Caki2 (cell line): ENCODE measurements at places on chromosomes 16 and 17. TPM values are rescaled to one million over a fixed set of nuclear protein-coding genes. Genes with fewer than 3 reads are reported as not detected.

CD68 gene
- 57.9 and 93.2 TPM in 2 replicates for total RNA-seq

KRT40 gene
- total RNA-seq = not detected in 2 replicates

PITPNM3 gene
- 0.20 and 2.2 TPM in 2 replicates for total RNA-seq

NPIPB6 gene
- 0.32 TPM in 1 of 2 replicates, not detected in the other for total RNA-seq

CTRL gene
- 1.1 TPM in 1 of 2 replicates, not detected in the other for total RNA-seq

TOM1L1 gene
- total RNA-seq = 33.9 and 35.2 TPM in 2 replicates

C17orf67 gene
- 3.2 and 3.5 TPM in 2 replicates for total RNA-seq

CCL1 gene
- total RNA-seq = not detected in 2 replicates

COG7 gene
- total RNA-seq = 29.4 and 42.6 TPM in 2 replicates

HBM gene
- total RNA-seq = not detected in 2 replicates

ARHGAP44 gene
- 0.64 TPM in 1 of 2 replicates, not detected in the other for total RNA-seq

AGRP gene
- not detected in 2 replicates for total RNA-seq

WNT9B gene
- not detected in 2 replicates for total RNA-seq

SLC5A10 gene
- not detected in 2 replicates for total RNA-seq

TMEM114 gene
- not detected in 2 replicates for total RNA-seq

NTN1 gene
- total RNA-seq = 11.9 and 13.8 TPM in 2 replicates

ADPRM gene
- 1.9 and 4.0 TPM in 2 replicates for total RNA-seq

YPEL3 gene
- 6.3 and 10.5 TPM in 2 replicates for total RNA-seq

PSMD12 gene
- 10.8 and 12.9 TPM in 2 replicates for total RNA-seq

KRTAP4-4 gene
- total RNA-seq = not detected in 2 replicates

KRTAP9-2 gene
- not detected in 2 replicates for total RNA-seq

KIFC3 gene
- 89.2 and 132 TPM in 2 replicates for total RNA-seq

TP53TG3B gene
- total RNA-seq = not detected in 2 replicates

ZNF385C gene
- total RNA-seq = not detected in 2 replicates

TOP2A gene
- 131 and 148 TPM in 2 replicates for total RNA-seq

PIPOX gene
- 1.6 and 10.5 TPM in 2 replicates for total RNA-seq

PPP1R27 gene
- not detected in 2 replicates for total RNA-seq

IKZF3 gene
- not detected in 2 replicates for total RNA-seq

ZNRF1 gene
- 66.7 and 104 TPM in 2 replicates for total RNA-seq

CNGB1 gene
- 0.20 TPM in 1 of 2 replicates, not detected in the other for total RNA-seq

MEIOC gene
- 1.9 and 2.2 TPM in 2 replicates for total RNA-seq

ACSM2A gene
- total RNA-seq = not detected in 2 replicates

ABAT gene
- total RNA-seq = 0.24 TPM in 1 of 2 replicates, not detected in the other

DCAKD gene
- 63.2 and 86.0 TPM in 2 replicates for total RNA-seq

SRR gene
- total RNA-seq = 7.8 and 28.3 TPM in 2 replicates

OR1F1 gene
- not detected in 2 replicates for total RNA-seq

FNDC8 gene
- not detected in 2 replicates for total RNA-seq

SPATA32 gene
- total RNA-seq = not detected in 2 replicates

TTYH2 gene
- total RNA-seq = 1.2 and 13.3 TPM in 2 replicates

SLFN11 gene
- total RNA-seq = 0.03 TPM in 1 of 2 replicates, not detected in the other

SPNS3 gene
- 2.7 TPM in 1 of 2 replicates, not detected in the other for total RNA-seq

MTHFSD gene
- 8.2 and 22.6 TPM in 2 replicates for total RNA-seq

DPEP3 gene
- total RNA-seq = not detected in 2 replicates

CCP110 gene
- total RNA-seq = 8.6 and 10.1 TPM in 2 replicates

SAMD14 gene
- 0.07 and 0.26 TPM in 2 replicates for total RNA-seq

SCNN1B gene
- not detected in 2 replicates for total RNA-seq

CRYM gene
- 10.7 and 20.5 TPM in 2 replicates for total RNA-seq

PIK3R5 gene
- total RNA-seq = 3.1 TPM in 1 of 2 replicates, not detected in the other

MT4 gene
- total RNA-seq = not detected in 2 replicates

CLEC18B gene
- 6.7 TPM in 1 of 2 replicates, not detected in the other for total RNA-seq

PRAC1 gene
- total RNA-seq = not detected in 2 replicates

MYH11 gene
- not detected in 2 replicates for total RNA-seq

NOD2 gene
- total RNA-seq = not detected in 2 replicates

MT1M gene
- total RNA-seq = not detected in 2 replicates

KRTAP9-8 gene
- total RNA-seq = not detected in 2 replicates

GNG13 gene
- not detected in 2 replicates for total RNA-seq

CLEC18A gene
- not detected in 2 replicates for total RNA-seq

UTS2R gene
- not detected in 2 replicates for total RNA-seq

FBRS gene
- total RNA-seq = 18.2 and 19.7 TPM in 2 replicates
